ENCODE measurements at places on chromosomes 2 and 18. TPM values are rescaled to one million over a fixed set of nuclear protein-coding genes. Genes with fewer than 3 reads are reported as not detected.

Gene PRKD3
- total RNA-seq: 13.9 TPM

DNA sequence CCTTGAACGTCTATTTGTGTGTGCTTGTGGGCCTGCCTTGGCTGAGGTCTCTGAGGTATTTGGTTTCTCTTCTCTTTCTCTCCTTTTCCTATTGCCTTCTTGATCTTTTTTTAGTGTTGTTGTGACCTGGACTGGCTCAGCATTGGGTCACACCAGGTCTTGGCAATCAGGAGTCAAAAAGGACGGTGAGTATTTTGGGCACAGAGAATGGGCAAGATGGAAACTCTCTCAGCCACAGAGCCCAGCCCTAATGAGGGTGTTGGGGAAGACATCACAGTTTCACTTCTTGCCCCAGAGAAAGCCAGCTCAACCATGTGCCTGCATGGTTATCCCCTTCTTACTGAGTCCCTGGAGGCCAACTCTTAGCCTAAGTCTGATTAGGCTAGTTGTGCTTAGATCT is 13.7 kb upstream of the INO80C start:
- no peak for DNase-seq

GRCh38 chr2:151237422-151238025 is 24.1 kb downstream of the RBM43 start:
- no peak for DNase-seq

DNA sequence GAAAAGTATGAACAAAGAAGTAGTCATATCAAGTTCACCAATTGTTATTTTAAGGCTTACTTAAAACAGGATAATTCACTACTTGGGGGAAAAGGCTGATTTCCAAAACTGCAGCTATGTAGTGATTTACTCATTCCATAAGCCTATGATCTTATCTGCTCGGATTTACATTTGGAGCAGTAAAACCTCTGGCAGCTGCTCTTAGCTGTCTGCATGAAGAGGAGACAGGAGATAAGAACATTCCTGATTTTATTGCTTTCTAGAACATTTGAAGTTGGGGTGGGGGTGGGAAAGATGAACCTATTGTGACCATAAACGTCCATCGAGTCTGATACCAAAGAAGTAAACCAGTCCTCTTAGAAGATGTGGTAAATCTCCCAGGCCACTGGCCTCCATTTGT is 120.9 kb downstream of the MMADHC start:
- DNase-seq: no peak

Gene RND3
- total RNA-seq: 15.0 TPM

Gene FIGN
- total RNA-seq: not detected

- DNase-seq: no peak
These were observed 3.6 kb downstream of the INO80D start for GRCh38 chr2:206082298-206082843.

Gene SCYGR4
- not detected for total RNA-seq

- no peak for DNase-seq
These were observed 143.7 kb upstream of the ZFP36L2 start for GRCh38 chr2:43370146-43370545.

- DNase-seq: no peak
These were observed 46.6 kb upstream of the AGAP1 start for GRCh38 chr2:235447210-235447609.

- no peak for DNase-seq
These were observed 70.2 kb downstream of the NGEF start for GRCh38 chr2:232942831-232943230.

Gene FAM117B
- total RNA-seq: 9.1 TPM

DNA sequence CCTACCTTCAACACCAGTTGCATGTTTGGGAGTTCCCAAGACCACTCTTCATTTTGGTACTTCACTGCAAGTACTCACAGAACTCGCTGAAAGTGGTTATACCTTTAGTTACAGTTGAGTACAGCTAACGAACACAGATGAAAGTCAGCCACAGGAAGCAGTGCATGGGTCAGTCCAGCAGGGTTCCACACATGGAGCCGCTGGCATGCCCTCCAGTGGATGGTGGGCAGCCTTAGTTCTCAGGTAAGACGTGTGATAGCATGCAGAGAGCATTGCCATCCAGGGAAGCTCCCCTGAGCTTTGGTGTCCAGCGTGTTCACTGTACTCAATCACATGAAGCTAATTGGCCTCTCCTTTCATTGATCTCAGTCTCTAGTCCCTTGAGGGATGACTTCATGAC is 815.3 kb downstream of the RNF144A start:
- no peak for DNase-seq

Gene DUSP19
- total RNA-seq: 2.9 TPM

DNA sequence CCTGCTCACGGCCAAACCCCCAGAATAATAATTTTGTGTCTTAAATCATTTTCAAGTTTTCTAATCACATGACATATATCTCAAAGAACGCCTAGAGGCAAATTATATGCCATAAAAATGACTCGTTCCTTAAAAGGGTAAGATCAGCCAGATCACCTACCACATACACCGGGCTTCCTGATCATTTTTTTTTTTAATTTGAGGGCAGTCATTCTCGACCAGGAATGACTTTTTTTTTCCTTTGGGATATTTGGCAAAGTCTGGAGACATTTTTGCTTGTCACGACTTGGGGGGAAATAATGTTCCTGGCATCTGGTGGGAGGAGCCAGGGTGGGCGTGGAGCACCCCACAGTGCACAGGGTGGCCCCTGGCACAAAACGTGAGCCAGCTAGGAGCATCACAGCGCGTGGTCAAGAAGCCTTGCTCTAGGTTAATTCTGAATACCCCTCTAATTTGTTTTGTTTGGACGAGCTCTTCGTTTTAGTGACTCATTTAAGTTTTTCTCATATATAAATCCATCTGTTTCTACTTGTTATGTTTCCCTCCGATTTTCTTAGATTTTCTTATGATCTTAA is 94.9 kb downstream of the TWIST2 start:
- no peak for DNase-seq

GRCh38 chr2:89848763-89849368 is 1157.4 kb downstream of the RPIA start:
- DNase-seq: no peak

GRCh38 chr2:47035615-47036488 is 119.3 kb downstream of the STPG4 start:
- no peak for DNase-seq

DNA sequence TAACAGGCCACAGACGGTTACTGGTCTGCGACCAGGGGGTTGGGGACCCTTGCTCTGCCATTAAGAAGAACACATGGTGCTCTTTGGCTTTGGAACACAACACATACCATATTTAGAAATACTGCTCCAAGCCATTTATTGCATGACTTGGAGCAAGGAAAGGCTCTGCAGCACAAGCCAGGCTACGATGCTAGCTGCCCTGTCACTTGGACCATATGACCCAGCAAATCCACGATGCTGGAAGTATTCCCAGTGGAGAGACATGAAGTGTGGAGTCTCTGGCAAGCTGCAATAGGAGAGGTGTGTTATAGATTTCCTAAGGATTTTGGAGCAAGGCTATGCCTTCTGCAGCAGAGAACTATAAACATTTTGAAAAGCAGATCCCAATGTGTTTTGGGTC is 171.2 kb downstream of the HAUS1 start:
- DNase-seq: no peak

DNA sequence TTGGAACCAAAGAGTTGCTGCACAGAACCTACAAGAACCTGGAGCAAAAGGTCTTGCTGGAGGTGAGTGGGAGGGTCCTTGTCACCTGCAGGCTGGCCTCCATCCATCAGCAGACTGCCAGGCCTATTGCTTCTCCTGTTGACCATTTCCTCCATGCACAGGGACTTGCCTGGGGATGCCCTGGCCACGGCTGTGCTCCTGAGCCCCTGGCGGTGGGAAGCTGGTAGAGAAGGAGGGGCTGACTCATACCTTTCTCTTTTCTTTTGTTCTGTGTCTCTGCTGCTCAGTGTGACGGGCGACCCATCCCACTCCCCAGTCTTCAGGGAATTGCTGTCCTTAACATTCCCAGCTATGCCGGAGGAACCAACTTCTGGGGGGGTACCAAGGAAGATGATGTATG is 102.6 kb downstream of the DGKD start:
- no peak for DNase-seq

DNA sequence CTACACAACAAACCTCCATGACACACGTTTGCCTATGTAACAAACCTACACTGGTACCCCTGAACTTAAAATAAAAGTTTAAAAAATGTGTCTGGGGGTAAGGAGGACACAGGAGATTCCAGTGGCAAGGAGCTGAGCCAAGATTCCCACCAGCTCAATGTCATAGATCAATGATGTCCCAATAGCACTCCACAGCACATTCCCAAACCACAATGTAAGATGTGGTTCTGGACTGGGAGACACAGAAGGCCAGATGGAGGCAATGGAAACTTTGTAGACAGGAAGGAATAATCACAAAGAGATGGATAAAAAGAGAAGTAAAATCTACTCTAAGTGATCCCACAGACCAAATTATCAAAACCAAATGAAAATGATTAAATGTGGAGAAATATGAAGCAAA is 312.4 kb upstream of the SOX11 start:
- DNase-seq: no peak

GRCh38 chr2:163123526-163123925 is 285.0 kb upstream of the KCNH7 start:
- DNase-seq: no peak

DNA sequence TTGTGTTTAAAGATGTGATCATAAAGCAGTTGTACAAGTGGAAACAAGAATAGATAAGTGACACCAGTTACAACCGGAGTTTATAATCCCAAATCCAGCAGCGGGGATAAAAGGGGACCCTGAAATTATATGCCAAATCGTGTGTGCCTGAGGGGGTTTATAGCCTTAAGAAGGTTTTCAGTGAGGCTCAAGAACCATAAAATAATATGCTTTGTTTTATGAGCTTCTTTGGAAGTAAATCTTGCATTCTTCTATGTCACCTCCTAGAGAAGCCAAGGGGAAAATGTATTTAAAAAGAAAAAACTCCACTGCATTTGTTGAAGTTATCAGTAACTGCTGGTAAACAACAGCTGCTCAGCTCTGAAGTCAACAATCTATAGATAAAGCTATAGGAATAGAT is 25.8 kb upstream of the MAP3K20 start:
- no peak for DNase-seq

- no peak for DNase-seq
These were observed 170.1 kb upstream of the KYNU start for GRCh38 chr2:142707318-142707717.

Gene AQP12A
- total RNA-seq: not detected

DNA sequence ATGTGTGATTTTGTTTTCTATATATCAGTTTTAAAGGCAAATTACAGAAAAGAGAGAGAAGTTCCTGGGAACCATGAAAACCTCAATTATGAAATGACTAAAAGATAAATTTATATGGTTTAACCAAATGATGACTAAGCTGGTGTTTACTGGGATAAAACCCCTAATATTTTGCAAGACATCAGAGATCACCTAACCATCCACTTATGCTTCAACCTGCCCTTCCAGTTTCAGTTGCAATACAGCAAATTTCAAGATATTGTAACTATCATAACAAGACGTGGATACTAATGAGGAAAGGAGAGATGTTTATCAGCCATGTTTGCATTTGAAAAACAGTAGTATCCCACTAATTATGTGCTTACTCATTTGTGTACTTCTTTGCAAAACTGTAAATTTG is 108.2 kb downstream of the GAREM1 start:
- DNase-seq: no peak

Gene AAMP
- total RNA-seq: 111 TPM

DNA sequence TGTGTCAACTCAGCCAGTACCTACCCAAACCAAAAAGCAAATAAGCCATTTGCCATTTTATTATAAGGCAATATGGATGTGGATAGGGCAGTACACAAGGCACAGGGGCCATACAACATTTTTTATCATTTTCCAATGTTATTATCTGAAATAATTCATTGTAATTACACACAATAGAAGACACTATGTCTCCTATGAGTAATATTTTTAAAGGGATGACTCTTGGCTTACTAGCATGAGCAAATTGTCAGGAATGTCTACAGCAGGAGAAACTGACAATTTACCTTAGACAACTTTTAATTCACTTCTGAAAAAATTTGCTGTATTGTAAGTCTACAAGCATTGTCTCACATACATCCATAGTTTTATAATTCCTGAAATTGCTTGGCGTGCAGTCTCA is 1193.9 kb upstream of the CELF4 start:
- DNase-seq: no peak

DNA sequence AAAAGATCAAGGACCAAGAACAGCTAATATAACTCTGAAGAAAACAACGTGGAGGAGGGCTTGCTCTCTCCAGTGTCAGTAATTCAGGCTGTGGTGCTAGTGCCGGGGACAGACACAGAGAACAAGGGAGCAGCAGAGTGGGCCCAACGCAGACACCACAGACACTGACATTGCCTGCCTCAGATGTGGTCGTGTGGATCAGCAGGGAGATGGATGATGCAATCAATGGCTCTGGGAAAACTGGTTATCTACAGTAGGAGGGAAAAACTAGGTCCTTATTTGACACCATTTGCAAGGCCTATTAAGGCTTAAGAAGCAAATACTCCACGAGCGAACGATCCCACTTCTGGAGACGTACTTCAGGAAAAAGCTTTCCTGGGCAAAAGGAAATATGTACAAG is 36.1 kb downstream of the HDLBP start:
- DNase-seq: no peak

Gene CYP27A1
- total RNA-seq: 1.6 TPM

DNA sequence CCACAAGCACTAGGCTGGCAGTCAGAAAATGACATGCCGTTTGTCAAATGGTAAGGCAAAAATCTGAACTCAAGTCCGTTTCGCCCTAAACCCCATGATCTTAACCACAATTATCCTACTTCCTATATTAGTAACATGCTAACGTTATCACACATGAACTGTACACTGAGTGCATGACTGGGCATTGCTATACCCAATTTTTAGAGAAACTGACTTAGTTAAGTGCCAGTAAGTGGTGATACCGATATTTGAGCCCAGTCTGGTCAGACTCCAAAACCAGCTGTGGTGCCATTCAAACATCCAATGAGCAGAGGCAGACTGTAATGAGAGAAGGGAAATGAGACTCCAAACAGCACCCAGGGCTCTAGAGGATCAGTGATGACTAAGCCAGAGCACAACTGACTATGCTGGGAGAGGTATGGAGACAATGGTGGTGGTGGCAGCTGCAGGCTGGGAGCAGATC is 311.7 kb upstream of the PKDCC start:
- DNase-seq: no peak

Gene SERTAD2
- total RNA-seq: 80.1 TPM

Gene OSBPL6
- total RNA-seq: 11.6 TPM

Gene IFIH1
- total RNA-seq: 7.0 TPM

Gene ABI2
- 75.6 TPM for total RNA-seq

- no peak for DNase-seq
These were observed 5.1 kb downstream of the CHPF start for GRCh38 chr2:219538504-219538951.

- DNase-seq: no peak
These were observed 27.3 kb downstream of the SULT1C2 start for GRCh38 chr2:108316033-108316432.

GRCh38 chr2:32758232-32758631 is 130.4 kb downstream of the TTC27 start:
- DNase-seq: no peak

GRCh38 chr2:109217362-109218086 is 88.5 kb downstream of the SH3RF3 start:
- no peak for DNase-seq

DNA sequence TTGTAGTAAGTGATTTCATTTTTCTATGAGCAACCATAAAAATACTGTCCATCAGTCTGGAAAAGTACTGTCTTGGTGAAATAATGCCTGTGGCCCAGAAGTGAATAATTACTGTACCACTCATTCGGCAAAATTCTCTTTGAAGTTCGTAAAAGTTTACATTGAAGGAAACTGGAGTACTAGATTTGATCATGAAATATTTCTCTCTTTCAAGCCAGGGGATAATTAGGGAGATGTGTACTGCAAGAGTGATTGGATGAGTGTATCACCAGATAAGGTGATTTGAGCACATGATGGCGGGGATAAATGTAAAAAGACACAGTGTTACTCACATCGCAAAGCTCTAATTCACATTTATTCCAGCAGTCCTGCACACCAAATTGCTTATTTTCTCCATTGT is 883.2 kb upstream of the PIK3C3 start:
- DNase-seq: no peak

All from HCT116 (cell line).